ENCODE measurements at places on chromosomes 1 and 21. TPM values are rescaled to one million over a fixed set of nuclear protein-coding genes. Genes with fewer than 3 reads are reported as not detected.

DNA sequence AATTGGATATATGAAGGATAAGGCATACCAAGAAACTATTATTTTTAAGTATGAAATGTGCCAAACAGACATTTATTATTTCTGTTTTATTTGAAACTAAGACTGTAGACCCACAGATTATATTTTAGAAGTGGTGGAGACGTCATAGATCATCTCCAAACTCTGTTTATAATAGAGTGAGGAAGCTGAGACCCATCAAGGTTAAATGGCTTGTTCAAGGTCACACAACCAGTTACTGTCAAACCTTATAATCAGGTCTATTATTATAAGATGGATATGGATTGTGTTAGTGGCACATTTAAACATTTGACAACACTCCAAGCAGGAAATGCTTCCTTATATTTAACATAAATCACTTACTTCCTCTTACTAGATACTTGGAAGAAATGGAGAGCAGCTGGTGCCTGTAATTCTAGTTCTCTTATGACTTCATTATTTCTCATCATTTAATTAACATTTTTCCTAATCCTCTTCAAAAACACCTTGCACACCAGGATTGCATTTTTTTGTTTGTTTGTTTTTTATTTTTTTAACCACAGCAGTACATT is 117.0 kb downstream of the NEK7 start:
- DNase-seq: no peak

TNFAIP8L2 gene
- total RNA-seq: 2.2 TPM

GRCh38 chr1:51842261-51842660 is 36.3 kb downstream of the NRDC start:
- no peak for DNase-seq

DNA sequence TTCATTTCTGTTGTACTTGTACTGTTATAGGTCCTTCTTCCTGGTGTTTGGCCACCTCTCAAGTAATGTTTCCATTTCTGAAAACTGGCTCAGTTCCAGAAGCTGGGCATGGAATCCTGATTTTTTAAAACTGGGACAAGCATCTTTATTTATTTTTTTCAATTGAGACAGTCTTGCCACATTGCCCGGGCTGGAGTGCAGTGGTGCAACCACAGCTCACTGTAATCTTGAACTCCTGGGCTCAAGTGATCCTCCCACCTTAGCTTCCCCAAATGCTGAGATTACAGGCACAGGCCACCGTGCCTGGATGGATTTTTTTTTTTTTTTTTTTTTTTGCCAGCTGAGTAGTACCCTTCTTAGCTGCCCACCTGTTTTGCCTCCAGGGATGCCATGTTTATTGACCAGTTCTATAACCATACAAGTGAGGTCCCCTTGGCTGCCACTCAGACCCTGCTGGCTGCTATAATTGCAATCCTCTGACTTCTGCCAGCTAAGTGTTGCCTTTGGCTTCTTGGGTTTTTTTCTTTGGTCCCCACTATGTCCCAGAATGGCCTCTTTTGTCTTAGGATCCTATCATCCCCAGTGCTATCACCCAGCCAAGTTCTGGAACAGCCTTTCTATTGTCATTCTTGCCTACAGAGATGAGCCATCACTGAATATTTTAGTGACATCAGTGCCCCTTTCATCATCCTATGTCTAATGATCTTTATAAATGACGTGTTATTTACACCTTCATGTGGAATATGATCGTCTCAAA is 3.9 kb upstream of the DIP2A start:
- DNase-seq: no peak

SPRR3 gene
- total RNA-seq: 8.7 TPM

DNA sequence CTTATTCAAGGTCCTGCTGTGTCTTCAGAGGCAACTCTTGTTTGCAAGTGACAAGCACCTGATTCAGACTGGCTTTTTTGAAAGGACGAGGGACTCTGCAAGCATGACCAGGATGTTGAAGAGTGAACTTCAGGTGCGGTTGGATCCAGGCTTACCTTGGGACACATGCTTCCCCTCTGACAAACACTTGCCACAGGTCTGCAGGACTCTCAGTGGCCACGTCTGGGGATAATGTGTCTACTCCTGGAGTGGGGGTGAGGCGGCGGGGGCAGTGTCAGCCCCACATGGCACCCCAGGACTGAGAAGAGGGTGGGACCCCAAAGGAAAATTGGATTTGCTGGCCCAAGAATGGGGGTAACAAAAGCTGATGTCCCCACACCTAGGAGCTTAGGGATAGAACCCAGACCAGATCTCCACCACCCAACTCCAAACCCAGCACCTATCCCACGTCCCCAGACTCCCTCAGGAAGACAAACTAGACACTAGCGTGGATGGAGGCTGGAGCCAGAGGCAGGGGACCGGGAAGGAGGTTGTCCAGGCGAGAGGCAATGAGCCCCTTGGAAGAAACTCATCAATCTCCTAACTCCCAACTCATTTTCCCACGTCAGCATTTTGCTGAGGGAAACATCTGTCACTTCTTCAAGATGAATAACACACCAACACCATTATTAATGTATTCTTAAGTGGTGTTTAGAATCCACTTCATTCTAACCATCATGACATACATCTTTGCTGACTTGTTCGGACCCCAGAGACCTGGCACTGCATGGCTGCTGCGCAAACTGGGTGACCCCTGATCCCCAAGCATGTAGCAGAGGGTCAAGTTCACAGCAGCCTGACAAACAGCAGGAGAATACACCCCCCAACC is 32.0 kb upstream of the LAPTM5 start:
- no peak for DNase-seq

S100A5 gene
- not detected for total RNA-seq

GRCh38 chr1:74731399-74732052 is 1.3 kb downstream of the CRYZ start:
- DNase-seq: peak; percentile 56

- no peak for DNase-seq
These were observed 62.1 kb downstream of the FOXJ3 start for GRCh38 chr1:42272920-42273319.

- DNase-seq: no peak
These were observed 857.0 kb downstream of the LTN1 start for GRCh38 chr21:28135646-28136045.

GRCh38 chr21:31872072-31872451 is 758 bp upstream of the HUNK start:
- DNase-seq: no peak

DNA sequence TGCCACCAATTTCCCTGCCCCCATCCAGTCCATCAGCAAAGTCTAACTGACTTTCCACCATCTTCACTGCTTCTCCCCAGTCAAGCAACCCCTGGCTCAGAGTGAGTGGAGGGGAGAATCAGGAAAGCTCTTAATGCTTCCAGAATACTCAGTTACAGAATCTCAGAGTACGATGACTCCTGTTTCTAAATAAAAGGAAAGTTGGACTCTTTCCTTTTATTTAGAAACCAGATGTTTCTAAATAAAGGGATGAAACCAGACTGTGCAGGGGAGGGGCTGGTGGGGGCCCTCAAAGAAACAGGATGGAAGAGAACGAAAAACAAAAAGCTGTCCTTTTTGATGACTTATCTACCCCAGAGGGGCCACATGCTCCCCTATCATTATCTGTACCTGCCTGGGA is 85.2 kb upstream of the PPM1J start:
- peak; percentile 66 for DNase-seq

CFHR2 gene
- total RNA-seq: 4.3 TPM

AKR1A1 gene
- 84.0 TPM for total RNA-seq

All from umbilical cord (tissue), 2 donors.